Gastrocnemius medialis (tissue), 4 donors: ENCODE measurements at places on chromosomes 6 and 20. TPM values are rescaled to one million over a fixed set of nuclear protein-coding genes. Genes with fewer than 3 reads are reported as not detected.

The CYP39A1 gene
- total RNA-seq = 1.2 TPM

The RPS21 gene
- 4,037 TPM for total RNA-seq

- H3K4me1 ChIP-seq = no peaks in the 10 kb centered on the region
- no peaks in the 10 kb centered on the region for H3K36me3 ChIP-seq
- DNase-seq = no peak
- H3K4me3 ChIP-seq = no peak overlapping the region
- H3K27ac ChIP-seq = no peak overlapping the region
Measured at GRCh38 chr6:101386982-101387381, 6.5 kb upstream of the GRIK2 start.

- no peaks in the 10 kb centered on the region for H3K27me3 ChIP-seq
- H3K4me3 ChIP-seq = no peak overlapping the region
- no peak for DNase-seq
- H3K27ac ChIP-seq = no peak overlapping the region
Measured at GRCh38 chr20:35908007-35908406, 46.3 kb downstream of the SCAND1 start.
